ENCODE measurements at places on chromosomes 3 and 15.

- H3K27ac ChIP-seq, result no peak overlapping the region
- no peaks in the 10 kb centered on the region for H3K4me1 ChIP-seq
- H3K4me3 ChIP-seq, result no peak overlapping the region
Measured at GRCh38 chr3:65342084-65342683, 654.4 kb upstream of the ADAMTS9 start.

GRCh38 chr15:41801850-41802455, 25.9 kb upstream of the JMJD7 start:
- peaks cover 3% of the 10 kb centered on the region for H3K36me3 ChIP-seq
- no peak for DNase-seq
- H3K4me3 ChIP-seq, result no peak overlapping the region
- H3K4me1 ChIP-seq, result no peaks in the 10 kb centered on the region
- no peak overlapping the region for H3K27ac ChIP-seq

DNA sequence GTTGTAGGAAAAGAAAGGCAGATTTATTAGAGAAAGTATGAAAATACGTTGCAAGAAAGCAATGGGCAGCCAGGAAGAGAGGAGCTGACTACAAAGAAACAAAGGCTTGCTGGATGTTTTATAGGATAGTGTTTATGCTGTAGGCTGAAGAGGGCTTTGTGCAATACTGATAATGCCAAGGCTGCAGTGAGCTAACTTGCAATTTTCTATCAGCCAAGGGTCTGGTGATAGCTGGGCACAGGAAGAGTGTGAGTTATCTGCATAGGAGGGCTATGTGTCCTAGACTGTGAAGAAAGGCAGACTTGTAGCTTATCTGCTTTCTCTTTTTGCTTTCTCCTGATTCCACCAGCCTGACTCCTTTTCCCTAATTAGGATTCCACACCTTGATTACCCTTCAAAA, 51.3 kb upstream of the OSBPL11 start:
- no peak for DNase-seq
- H3K27ac ChIP-seq, result no peak overlapping the region
- no peak overlapping the region for H3K4me3 ChIP-seq
- H3K36me3 ChIP-seq, result no peaks in the 10 kb centered on the region
- no peaks in the 10 kb centered on the region for H3K27me3 ChIP-seq
- H3K4me1 ChIP-seq, result no peaks in the 10 kb centered on the region

DNA sequence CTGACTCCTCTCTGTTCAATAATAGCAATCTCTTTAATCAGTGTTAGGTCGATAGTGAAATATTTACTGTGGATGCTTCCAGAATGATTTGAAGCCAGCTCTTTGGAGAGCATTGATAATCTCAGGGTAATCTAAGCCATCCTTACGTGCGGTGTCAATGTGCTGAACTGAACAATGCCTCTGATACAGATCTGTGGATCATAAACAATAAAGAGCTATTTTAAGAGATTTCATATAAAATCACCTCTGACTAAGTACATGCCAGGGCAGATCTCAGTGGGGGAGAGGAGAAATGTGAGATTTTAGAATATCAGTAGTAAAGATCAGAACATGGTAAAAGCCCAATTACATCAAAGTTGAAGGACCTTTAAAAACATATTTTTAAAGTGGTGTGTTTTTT, 319.3 kb upstream of the GBE1 start:
- no peak overlapping the region for H3K4me3 ChIP-seq
- H3K4me1 ChIP-seq, result no peaks in the 10 kb centered on the region
- no peak overlapping the region for H3K27ac ChIP-seq

DNA sequence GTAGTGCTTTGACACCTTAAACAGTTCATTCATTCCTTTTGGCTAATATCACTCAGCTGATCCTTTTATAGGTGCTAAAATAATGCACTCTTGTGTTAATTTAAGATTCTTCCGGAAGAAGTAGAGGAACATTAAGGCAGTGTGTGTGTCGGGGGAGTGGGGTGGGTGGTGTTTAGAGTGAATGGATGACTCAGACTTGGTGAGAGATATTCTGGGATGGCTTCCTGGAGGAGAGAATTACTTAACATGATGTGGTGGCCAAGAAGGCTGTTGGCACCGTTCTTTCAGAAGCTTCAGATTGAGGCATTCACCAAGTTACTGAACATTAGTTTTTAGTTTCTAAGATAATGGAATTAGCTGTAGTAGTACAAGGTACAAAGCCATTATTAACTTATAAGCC, 125.6 kb upstream of the ROPN1 start:
- no peaks in the 10 kb centered on the region for H3K36me3 ChIP-seq
- H3K27ac ChIP-seq, result no peak overlapping the region
- no peak overlapping the region for H3K4me3 ChIP-seq
- peaks cover 10% of the 10 kb centered on the region for H3K27me3 ChIP-seq
- no peaks in the 10 kb centered on the region for H3K4me1 ChIP-seq
- DNase-seq, result no peak

DNA sequence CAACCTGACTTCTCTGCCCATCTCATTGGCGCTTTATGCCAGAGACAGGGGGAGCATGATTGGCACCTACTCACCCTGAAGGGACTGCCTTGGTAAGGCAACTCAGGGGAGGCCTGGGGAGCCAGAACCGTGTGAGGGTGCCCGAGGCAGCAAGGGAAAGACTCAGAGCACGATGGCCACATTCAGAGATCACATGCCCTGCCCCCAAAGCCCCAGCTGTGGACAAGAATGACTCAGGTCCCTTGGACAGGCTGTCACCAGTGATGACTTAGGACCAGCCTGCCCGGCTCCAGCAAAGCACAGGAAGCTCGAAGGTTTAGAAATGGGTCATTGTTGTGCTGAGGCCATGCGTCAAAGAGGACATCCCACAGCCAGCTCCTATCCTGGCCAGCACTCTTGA, 49.1 kb upstream of the LIMD1 start:
- H3K4me1 ChIP-seq, result peaks cover 3% of the 10 kb centered on the region
- no peak overlapping the region for H3K27ac ChIP-seq
- DNase-seq, result no peak
- no peak overlapping the region for H3K4me3 ChIP-seq
- peaks cover 2% of the 10 kb centered on the region for H3K36me3 ChIP-seq
- no peaks in the 10 kb centered on the region for H3K27me3 ChIP-seq

DNA sequence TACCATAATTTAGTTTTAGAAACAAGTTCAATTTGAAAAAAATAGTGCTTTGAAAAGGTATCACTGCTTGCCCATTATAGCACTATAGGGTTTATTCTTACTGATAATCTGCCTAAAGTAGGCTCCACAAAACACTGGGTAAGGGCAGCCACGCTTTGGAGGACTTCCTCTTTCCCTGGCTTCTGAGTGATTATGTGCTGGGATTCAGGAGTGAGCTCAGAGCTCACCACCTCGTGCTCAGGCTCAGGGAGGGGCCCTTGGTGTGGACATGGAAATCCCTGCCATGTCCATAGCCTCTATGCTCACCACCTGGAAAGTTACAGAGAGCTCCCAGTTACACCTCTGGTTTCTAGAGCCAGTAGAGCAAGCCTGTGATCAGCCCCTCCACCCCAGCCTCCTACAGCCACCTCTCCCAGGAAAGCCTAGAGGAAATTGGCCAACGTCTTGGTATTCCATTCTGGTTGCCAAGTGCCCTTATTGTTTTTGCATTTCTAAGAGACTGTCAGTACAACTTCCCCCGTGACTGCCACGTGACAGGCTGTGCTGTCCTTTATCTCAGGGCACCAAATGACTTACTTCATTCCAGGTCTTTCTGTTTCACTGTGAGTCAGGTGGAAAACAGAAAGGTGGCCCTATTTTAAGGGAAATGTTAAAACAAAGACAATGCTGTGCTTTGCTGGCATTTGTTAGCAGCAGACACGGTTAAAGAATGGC, 316.0 kb downstream of the RORA start:
- peaks cover 2% of the 10 kb centered on the region for H3K27me3 ChIP-seq
- no peaks in the 10 kb centered on the region for H3K36me3 ChIP-seq
- no peak overlapping the region for H3K27ac ChIP-seq

GRCh38 chr3:50806806-50807205, 132.1 kb downstream of the DOCK3 start:
- H3K27me3 ChIP-seq, result no peaks in the 10 kb centered on the region
- no peak for DNase-seq
- no peak overlapping the region for H3K4me3 ChIP-seq
- no peaks in the 10 kb centered on the region for H3K4me1 ChIP-seq
- peaks cover 4% of the 10 kb centered on the region for H3K36me3 ChIP-seq

DNA sequence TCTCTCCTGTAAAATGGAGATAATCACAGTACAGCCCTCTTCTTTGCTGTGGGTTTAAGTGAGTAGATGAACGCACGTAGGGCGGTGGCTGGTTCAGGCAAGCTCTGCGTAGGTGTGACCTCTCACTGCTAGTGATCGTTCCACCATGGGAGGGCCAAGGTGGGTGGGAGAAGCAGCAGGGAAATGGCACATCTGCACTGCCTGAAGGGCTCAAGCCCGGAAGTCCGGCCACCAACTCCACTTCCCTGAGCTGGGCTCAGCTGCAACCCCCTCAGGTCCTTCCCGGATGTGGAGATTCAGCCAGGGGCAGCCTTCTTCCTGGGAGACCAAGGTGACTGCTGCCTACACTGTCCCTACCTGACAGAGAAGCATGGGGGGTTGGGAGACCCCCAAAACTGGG, 102.9 kb downstream of the ADCY5 start:
- no peak for DNase-seq
- no peak overlapping the region for H3K27ac ChIP-seq
- H3K4me3 ChIP-seq, result no peak overlapping the region
- no peaks in the 10 kb centered on the region for H3K4me1 ChIP-seq
- peaks cover 28% of the 10 kb centered on the region for H3K27me3 ChIP-seq

DNA sequence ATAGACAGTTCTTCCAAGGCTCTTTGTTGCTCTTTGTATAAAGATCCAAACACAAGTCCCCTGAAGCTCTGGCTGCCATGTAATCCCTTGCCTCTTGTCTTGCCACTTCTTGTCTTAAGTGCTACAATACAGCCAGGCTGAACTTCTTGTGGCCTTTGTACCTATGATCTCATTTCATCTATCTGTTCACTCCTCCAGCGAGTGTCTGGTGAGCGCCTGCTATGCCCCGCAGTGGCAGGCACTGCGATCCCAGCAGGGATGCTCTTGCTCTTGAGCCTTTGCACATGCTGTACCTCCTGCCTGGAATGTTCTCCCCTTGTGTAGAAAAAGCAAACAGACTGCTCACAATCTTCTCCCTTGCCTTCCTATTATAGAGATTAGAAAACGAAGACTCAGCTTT, 81.9 kb upstream of the ADPGK start:
- H3K4me1 ChIP-seq, result no peaks in the 10 kb centered on the region
- no peak overlapping the region for H3K4me3 ChIP-seq
- H3K27ac ChIP-seq, result no peak overlapping the region
- no peak for DNase-seq

Data from activated CD4-positive, alpha-beta memory T cell treated with anti-CD3 and anti-CD28 coated beads for 36 hours (primary cell).